Suprapubic skin (tissue), 4 donors: ENCODE measurements at places on chromosomes 1 and 21.

GRCh38 chr1:153277852-153278251 lies 18.4 kb downstream of the LORICRIN start:
- no peak for DNase-seq

DNA sequence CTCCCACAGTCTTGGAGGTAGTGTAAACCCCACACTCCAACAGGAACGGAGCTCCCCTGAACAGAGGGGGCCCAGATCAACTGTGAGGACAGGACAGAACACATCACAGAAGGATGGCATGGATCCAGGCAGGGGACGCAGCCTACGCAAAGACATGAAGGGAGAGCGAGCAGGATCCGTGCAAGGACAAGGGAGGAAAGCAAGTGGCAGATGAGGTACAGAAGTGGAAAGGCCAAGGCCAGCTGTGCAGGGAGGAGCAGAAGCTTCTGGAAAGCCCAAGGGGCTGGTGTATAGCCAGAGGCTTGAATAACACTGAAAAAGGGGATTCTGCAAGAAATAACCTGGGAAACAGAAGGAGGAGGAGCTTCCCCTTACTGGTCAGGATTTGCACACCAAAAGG lies 81.2 kb downstream of the SIPA1L2 start:
- no peak for DNase-seq

GRCh38 chr21:38392661-38393060 lies 105.6 kb downstream of the ERG start:
- DNase-seq: no peak

DNA sequence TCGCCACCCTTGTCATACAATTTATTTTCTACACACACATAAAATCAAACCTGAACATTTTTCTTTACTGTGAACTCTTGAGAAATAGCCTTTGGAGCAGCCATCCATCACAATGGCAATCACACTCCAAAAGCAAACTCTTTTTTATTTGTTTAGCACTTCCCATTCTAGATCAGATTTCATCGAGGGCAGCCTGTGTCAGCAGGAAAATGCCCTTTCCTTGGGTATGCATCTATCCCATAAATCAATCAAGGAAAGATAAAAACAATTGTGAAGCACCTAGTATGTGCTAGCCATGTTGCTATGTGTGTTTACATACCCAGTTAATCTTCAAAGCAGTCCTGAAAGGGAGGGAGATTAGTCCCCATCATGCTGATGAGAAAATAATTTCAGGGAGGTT lies 484.1 kb upstream of the USP24 start:
- DNase-seq: no peak

DNA sequence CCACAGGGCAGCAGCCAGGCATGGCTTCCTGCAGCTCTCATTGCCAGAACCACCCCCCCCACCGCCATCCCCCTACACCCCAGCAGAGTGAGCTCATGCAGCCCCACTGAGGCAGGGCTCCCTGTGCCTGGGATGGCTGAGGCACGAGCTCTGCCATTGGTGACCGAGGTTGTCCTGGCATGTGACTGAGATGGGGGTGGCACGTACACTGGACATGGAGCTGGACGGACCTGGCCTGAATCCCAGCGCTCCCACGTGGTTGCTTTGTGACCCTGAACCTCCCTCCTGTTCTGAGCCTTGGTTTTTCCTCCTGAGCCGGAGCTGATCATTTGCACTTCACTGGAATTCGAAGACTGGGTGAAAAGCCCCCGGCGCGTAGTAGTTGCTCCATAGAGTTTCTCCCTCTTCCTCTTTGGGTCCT lies 28.3 kb downstream of the ALPL start:
- no peak for DNase-seq

GRCh38 chr1:4851385-4852065 lies 197.1 kb downstream of the AJAP1 start:
- no peak for DNase-seq

GRCh38 chr1:154493276-154493675 lies 8.7 kb upstream of the TDRD10 start:
- DNase-seq: no peak

GRCh38 chr1:60637651-60638050 lies 444.7 kb upstream of the NFIA start:
- no peak for DNase-seq

DNA sequence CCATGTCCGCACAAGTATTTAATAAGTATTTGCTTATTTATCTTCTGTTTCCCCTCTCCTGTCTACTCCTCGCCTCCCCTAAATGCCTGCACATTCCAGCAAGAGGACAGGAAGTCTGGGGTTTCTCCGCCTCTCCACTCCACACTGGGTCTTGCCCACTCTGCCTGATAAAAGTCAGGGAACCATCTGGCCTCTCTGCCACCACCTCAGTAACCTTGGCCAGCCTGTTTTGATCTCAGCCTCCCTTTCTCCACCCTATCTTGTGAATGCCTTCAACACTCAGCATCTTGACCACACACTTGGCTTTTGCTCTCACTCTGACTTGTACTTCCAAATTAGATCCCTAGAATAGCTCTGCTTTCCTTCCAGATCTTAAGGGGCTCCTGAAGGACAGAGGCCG lies 165.3 kb upstream of the UBE2U start:
- DNase-seq: no peak

DNA sequence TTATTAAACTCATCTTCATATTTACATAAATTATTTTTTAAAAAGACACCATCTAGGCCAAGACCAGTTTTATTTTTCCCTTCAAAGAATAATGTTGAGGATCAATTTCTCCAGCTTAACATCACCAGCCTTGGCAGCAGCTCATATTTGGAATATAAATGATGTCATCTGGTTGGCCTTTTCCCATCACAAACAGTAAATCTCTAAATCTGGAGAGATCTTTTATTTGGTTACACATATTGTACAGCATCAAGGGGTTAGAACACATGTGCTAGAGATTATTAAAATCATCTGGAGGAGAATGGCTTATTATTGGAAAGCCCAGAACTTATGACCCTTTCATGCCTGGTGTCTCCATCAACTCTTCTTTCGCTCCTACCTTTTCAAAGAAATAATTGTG lies 508.8 kb downstream of the PLPP3 start:
- no peak for DNase-seq

GRCh38 chr1:231750818-231751362 lies 124.3 kb downstream of the DISC1 start:
- DNase-seq: no peak

GRCh38 chr1:1213345-1214265 lies at the start of gene TNFRSF4:
Gene TNFRSF4, minus strand, starts transcription at chr1:1214153. Its CDS starts 26 bp downstream, at chr1:1214127.
- no peak for DNase-seq

DNA sequence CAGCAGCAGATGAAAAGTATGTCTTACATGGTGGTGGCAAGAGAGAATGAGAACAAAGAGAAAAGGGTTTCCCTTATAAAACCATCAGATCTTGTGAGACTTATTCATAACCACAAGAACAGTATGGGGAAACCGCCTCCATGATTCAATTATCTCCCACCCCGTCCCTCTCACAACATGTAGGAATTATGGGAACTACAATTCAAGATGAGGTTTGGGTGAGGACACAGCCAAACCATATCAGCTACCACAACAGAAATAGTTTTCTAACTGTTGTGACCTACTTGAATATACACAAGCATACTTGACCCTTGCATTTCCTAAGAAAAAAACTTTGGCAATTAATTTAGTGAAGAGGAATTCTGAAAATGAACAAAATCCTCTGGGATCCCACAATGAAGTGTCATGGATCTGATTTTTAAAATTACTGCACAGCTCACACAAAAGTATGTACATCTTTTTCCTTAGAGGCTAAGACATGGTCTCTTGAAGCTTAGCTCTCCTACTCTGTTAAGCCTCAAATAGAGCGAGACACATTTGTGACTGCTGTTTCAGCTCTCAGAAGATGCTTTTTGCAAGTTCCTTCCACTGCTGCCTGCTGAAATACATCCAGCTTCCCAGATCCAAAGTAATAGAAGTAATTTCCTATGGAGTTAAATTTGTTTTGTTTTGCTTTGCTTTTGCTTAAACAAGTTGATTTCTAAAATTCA lies 265.8 kb downstream of the DPYD start:
- no peak for DNase-seq

DNA sequence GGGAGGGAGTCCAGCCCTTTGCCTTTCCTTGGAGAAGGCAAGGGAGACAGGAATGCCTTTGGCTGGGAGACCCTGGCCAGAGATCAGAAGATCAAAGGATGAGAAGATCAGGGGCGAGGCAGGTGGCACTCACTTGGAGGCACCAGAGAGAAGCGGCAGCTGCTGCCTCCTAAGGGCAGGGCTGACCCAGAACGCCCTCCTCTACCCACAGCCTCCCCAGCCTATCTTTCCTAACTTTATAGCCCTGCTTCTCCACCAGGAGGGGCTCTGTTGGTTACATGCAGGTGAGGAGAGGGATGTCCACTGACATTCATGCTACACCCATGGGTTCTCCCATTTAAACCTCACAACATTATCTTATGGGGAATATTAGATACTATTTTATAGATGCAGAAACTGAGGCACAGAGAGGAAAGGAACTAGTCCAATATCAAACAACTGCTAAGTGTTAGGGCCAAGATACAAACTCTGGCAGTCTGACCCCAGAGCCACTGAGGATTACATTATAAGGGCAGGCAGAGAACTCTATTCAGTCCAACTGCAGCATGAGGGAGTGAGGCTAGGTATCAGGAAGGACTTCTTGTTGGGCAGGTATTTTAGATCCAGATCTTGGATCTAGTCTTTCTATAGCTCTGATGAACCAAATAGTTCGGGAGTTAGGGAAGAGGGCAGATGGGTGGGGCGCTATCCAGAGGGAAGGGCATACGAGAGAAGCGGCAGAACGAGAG lies 19.9 kb downstream of the LGR6 start:
- no peak for DNase-seq

DNA sequence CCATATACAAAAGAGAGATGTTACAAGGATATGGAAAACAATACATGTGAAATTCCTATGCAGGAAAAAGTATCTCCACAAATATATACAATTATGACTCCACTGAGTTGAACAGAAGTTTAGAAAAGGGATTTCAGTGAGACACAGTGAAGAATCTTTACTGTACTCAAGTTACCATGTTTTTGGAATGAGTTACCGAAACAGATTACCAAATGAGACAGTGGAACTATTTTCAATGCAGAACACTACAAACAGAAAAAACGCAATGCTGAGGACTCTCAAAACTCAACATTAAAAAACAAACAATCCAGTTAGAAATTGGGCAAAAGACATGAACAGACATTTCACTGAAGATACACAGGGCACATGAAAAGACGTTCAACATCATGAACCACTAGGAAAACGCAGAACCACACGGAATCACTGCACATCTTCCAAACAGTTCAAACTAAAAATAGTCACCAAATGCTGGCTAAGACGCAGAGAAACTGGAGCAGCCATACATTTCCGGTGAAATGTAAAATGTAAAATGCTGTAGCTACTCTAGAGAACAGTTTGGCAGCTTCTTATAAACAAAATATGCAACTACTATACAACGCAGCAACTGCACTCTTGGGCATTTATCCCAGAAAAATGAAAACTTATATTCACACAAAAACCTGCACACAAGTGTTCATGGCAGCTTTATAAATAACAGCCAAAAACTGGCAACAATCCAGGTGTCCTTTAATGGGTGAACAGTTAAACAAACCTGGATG lies 118.7 kb downstream of the UBR4 start:
- DNase-seq: no peak

DNA sequence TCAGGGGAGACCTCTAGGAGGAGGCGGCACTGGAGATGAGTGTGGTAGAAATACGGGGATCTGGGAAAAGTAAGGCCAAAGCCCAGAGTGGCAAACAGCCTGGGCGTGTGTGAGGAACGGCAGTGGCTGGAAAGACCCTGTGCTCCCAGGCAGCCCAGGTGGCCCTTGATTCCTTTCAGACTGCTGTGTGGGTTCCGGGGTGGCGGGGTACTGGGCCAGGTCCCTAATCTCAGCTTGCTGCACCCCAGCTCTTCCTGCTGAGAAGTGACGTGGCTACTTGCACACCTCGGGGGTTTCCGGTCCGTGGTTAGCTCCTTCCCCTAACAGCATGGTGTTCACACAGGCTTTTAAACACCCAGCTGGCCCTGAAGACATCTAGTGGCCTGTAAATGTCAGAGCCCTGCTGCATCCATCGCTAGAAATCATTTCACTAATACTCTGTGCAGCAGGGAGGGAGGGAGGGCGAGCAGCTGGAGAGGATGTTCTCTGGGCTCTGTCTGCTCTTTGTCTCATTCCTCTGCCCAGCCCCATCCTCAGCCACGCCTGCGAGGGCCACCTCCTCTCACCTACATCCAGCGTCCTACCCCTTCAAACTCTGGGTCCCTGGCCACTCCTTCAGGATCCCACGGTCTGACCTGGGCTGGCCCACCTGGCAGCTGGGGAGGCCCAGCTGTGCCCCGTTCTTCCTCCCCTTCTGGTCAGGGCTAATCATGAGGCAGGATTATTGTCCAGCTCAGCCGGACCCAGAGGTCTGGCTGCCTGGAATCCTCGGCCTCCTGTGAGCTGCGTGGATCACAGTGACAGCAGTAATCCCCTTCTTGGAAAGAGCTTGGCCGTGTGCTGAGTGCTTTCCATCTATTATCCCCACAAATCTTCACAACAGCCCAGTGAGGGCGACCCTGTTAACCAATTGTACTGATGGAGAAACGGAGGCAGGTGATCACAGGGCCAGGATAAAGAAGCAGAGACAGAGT lies 7.2 kb downstream of the ZDHHC18 start:
- DNase-seq: no peak

DNA sequence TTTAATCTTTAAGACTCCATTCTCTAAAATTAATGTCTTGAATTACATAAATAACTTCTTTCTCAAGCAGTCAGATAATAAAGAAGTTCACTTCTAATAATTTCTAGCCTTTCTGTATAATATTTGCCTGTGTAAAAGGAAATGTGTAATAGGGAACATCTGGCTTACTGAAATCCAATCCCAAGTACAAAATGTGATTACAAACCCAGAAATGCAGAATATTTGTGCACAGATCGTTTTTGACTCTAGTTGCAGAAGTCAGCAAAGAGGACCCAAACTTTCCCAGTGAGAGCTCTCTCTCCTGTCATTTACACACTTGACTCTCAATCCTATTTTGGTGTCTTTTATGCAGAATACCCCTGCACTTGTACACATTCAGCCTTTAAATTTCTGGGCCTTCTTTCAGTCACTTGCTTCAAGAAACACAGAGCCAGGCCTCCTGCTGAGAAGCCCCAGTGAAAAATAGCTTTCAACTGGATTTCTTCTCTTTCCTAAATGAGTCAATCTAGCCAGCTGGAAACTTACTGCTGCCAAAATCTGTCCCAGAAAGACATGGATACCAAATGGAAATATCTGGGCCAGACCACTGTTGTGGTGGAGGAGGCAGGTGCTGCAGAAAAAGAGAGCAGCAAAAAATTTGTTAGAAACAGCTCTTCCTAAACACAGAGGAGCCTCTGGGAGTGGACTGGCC lies 68.5 kb upstream of the ADAM30 start:
- DNase-seq: no peak

- DNase-seq: no peak
Measured at GRCh38 chr1:89624314-89624713, 8.6 kb upstream of the LRRC8C start.
